Activated naive CD8-positive, alpha-beta T cell treated with anti-CD3 and anti-CD28 coated beads for 36 hours (primary cell): ENCODE measurements at places on chromosomes 2 and 18. TPM values are rescaled to one million over a fixed set of nuclear protein-coding genes. Genes with fewer than 3 reads are reported as not detected.

DNA sequence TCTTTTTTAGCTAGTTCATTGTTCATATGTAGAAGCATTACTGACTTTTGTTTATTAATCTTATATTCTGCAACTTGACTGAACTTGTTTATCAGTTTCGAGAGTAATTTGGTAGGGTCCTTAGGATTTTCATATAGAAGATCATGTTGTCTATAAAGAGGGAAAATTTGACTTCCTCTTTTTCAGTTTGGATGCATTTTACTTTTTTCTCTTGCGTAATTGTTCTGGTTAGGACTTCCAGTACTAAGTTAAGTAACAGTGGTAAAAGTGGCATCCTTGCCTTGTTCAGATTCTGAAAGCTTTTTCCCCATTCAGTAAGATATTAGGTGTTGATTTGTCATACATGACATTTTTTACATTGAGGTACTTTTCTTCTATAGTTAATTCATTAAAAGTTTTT, 726.0 kb downstream of the KCNJ3 start:
- no peak for DNase-seq
- H3K27ac ChIP-seq, result no peak overlapping the region

Gene POTEI
- total RNA-seq, result not detected

GRCh38 chr2:160287476-160287875, 87.4 kb upstream of the ITGB6 start:
- H3K27me3 ChIP-seq, result no peaks in the 10 kb centered on the region
- H3K36me3 ChIP-seq, result peaks cover 11% of the 10 kb centered on the region
- no peak overlapping the region for H3K27ac ChIP-seq
- no peak for DNase-seq
- no peak overlapping the region for H3K4me3 ChIP-seq

DNA sequence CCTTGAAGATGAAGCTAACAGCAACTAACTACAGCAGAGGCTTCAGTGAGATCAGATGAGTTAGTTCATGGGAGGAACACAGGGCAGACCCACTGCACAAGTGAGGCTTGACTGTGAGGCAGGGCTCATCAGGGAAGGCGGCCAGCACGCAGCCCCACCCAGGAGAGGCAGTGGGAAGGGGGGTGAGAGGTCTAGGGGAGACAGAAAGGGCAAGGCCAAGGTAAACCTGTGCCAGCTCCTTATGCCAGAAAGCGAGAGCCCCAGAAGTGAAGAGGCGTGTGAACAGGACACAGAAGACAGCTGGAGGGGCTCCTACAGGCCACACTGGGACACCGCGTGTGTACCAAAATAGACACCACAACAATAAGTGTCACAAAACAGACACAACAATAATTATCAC, 48.6 kb downstream of the ANO7 start:
- DNase-seq, result no peak
- no peaks in the 10 kb centered on the region for H3K4me1 ChIP-seq
- H3K36me3 ChIP-seq, result peaks cover 55% of the 10 kb centered on the region
- H3K27me3 ChIP-seq, result no peaks in the 10 kb centered on the region

DNA sequence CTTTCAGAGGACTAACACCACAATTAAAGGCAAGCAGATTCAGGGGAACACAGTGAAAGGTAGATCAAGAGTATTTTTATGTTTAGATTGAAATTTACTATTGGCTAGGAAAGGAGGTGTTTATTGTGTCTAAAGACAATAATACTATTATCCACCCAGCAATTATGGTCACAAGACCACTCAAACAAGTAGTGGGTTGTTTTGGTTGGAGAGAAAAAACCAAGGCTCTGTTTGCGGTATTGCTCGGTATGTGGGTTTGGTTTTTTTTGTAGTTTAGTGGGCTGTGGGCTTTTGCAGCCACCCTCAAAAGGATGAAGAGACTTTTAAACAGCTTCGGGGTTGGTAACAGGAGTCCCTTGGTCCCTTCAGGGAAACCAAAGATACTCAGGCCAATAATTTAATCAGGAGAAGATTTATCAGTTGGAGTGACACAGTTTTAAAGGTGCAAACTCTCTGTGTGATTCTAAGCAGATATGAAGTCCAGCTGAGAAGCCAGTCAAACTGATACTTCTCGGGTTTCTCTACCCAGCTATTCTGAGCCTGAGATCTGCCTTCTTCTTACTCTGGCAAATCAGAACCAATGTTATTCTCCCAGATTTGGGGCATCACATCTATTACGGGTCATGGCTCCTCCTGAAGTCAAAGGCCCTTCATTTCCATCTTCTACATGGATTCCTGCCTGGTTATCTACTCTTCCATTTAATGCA, 55.3 kb downstream of the DCC start:
- no peak for DNase-seq
- H3K27me3 ChIP-seq, result no peaks in the 10 kb centered on the region
- H3K4me3 ChIP-seq, result no peak overlapping the region
- H3K36me3 ChIP-seq, result no peaks in the 10 kb centered on the region
- H3K4me1 ChIP-seq, result no peaks in the 10 kb centered on the region
- H3K27ac ChIP-seq, result no peak overlapping the region

Gene EVX2
- total RNA-seq, result not detected

DNA sequence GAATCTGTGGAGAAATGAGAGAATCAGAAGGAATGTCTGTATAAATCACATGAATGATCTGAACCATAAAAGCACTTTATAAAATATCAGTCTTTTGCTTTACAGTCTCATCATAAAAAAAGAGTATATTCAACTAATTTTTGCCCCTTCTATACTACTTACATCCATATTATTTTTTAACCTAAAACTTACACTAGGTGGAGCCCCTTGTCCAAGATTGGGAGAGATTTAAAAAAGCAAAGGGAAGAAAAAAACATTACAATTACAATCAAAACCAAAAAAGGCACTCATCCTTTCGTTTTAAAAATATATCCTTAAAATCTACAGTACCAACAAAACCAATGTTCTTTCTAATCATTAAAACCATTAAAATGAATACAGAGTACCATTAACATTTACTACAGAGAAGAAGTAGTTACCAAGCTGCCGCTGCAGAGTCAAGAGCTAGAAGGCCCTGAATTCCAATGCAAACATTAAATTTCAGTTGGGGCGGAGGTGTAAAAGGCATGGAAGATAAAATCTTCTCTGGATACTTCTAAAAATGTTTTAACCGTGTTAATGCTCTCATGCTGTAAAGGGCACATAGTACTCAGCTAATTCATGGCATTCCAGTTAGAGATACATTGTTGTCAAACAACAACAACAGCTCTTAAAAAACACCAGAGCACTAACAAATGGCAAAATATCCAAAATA, 56.7 kb upstream of the EPB41L3 start:
- H3K27me3 ChIP-seq, result peaks cover 7% of the 10 kb centered on the region
- no peak overlapping the region for H3K27ac ChIP-seq
- DNase-seq, result no peak

GRCh38 chr2:54497763-54498680, 41.9 kb downstream of the SPTBN1 start:
- H3K4me3 ChIP-seq, result no peak overlapping the region
- peaks cover 3% of the 10 kb centered on the region for H3K27me3 ChIP-seq
- peaks cover 3% of the 10 kb centered on the region for H3K4me1 ChIP-seq
- no peak for DNase-seq

GRCh38 chr2:80517316-80517715, 212.8 kb upstream of the LRRTM1 start:
- no peak overlapping the region for H3K4me3 ChIP-seq
- H3K27ac ChIP-seq, result no peak overlapping the region
- DNase-seq, result no peak
- no peaks in the 10 kb centered on the region for H3K36me3 ChIP-seq
- H3K27me3 ChIP-seq, result no peaks in the 10 kb centered on the region
- no peaks in the 10 kb centered on the region for H3K4me1 ChIP-seq

DNA sequence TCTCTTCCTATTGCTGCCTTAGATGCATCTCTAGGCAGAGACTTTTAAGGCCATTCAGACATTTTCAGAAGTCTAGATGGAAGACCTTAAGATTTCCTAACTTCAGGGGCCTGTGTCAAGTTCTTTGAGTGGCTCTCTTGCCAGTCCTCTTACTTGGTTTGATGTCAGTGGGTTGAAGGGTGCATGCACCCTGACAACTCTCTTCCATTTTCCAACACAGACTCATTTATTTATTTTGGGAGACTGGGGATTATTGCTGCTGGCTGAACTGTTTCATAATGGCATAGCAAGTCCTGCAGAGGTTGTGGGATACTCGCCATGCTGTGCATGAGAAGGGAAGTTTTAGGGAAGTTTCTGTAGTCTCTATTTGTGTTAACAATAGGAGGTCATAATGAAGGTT, 39.0 kb upstream of the ACADL start:
- peaks cover 10% of the 10 kb centered on the region for H3K27me3 ChIP-seq
- H3K4me1 ChIP-seq, result no peaks in the 10 kb centered on the region
- no peak for DNase-seq
- H3K36me3 ChIP-seq, result no peaks in the 10 kb centered on the region
- H3K4me3 ChIP-seq, result no peak overlapping the region

- no peak for DNase-seq
- peaks cover 26% of the 10 kb centered on the region for H3K27me3 ChIP-seq
- no peaks in the 10 kb centered on the region for H3K4me1 ChIP-seq
- no peak overlapping the region for H3K27ac ChIP-seq
These were observed 180.3 kb upstream of the SMAD2 start for GRCh38 chr18:48110797-48111196.

DNA sequence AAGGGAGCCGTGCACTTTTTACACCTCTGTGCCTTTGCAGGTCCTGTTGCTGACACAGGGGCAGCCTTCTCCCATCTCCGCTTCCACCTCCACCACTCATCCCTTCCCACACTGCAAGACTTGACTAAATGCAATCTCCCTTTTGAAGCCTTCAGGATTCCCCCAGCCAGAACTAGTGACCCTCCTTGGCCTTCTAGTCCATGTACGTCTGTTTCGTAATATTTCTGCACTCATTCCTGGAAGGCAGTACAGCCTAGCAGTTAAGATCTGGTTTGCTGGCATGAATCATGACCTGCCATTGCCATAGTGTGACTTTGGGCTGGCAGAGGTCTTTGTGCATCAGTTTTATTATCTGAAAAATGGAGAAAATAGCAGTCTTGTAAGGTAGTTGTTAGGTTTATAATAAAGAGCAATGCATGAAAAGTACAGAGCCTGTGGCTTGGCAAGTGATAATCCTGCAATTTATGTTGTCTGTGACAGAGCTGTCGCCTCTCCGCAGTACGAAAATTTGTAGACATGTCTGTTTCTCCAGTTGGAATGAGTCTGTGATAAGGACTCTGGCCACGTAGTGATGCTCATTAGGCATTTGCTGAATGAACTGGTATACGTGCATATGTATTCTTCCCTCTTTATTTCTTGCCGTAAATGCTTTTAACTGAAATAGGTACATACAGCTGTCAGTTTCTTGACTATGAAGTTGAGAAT, 36.7 kb downstream of the NCK2 start:
- H3K36me3 ChIP-seq, result peaks cover 31% of the 10 kb centered on the region
- peak overlapping the region; percentile 84 for H3K27ac ChIP-seq
- H3K27me3 ChIP-seq, result no peaks in the 10 kb centered on the region
- peaks cover 91% of the 10 kb centered on the region for H3K4me1 ChIP-seq
- peak overlapping the region; percentile 59 for H3K4me3 ChIP-seq

Gene LRRTM4
- not detected for total RNA-seq

DNA sequence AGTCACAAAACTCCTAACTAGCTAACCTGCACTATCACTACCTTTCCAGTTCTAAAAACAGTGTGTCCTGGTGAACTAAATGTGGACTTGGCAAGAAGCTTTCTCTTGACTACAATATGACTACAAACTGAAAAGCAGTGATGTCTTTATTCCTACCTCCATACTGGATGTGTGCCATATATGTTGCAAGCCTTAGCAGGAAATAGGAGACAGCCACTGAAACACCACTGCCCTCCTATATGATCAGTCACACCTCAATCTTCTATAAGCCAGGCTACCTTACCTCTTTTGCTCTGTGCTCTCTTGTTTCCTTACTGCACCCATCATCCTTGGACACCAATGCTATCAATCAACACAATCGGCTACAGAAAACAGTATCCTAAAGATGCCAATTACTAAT, 34.1 kb downstream of the SS18 start:
- H3K4me1 ChIP-seq, result peaks cover 21% of the 10 kb centered on the region
- no peak for DNase-seq
- peaks cover 16% of the 10 kb centered on the region for H3K36me3 ChIP-seq
- H3K27ac ChIP-seq, result no peak overlapping the region

GRCh38 chr2:36675579-36676282, 20.8 kb upstream of the VIT start:
- no peak for DNase-seq
- no peak overlapping the region for H3K4me3 ChIP-seq
- peaks cover 17% of the 10 kb centered on the region for H3K4me1 ChIP-seq
- no peaks in the 10 kb centered on the region for H3K27me3 ChIP-seq

DNA sequence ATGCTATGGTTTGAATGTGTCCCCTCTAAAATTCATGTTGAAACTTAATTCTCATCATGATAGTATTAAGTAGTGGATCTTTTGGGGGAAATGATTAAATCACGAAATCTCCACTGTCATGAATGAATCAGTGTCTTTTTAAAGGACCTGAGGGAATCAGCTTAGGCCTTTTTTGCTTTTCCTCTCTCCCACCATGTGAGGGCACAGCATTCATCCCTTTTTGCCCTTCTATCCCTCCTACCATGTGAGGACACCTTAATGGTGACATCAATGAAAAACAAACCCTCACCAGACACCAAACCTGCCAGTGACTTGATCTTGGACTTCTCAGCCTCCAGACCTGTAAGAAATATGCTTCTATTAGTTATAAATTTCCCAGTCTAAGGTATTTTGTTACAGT, 247.1 kb upstream of the UBE2E3 start:
- H3K27me3 ChIP-seq, result no peaks in the 10 kb centered on the region
- H3K27ac ChIP-seq, result no peak overlapping the region
- H3K36me3 ChIP-seq, result no peaks in the 10 kb centered on the region
- no peak overlapping the region for H3K4me3 ChIP-seq

GRCh38 chr2:119179991-119180390, 21.4 kb upstream of the C1QL2 start:
- H3K36me3 ChIP-seq, result no peaks in the 10 kb centered on the region
- H3K27ac ChIP-seq, result no peak overlapping the region
- no peak for DNase-seq
- H3K27me3 ChIP-seq, result peaks cover 5% of the 10 kb centered on the region
- H3K4me1 ChIP-seq, result no peaks in the 10 kb centered on the region

Gene SERPINB3
- not detected for total RNA-seq

Gene FEV
- not detected for total RNA-seq

- no peak for DNase-seq
- H3K4me1 ChIP-seq, result peaks cover 3% of the 10 kb centered on the region
- no peak overlapping the region for H3K4me3 ChIP-seq
- peaks cover 12% of the 10 kb centered on the region for H3K27me3 ChIP-seq
- no peaks in the 10 kb centered on the region for H3K36me3 ChIP-seq
- no peak overlapping the region for H3K27ac ChIP-seq
These were observed 683.8 kb downstream of the IRS1 start for GRCh38 chr2:226115832-226116200.
